ENCODE measurements at places on chromosomes 7 and 10.

GRCh38 chr7:111531993-111532392, 30.3 kb downstream of the IMMP2L start:
- no peak for DNase-seq

- DNase-seq: no peak
These were observed 114.6 kb upstream of the MEOX2 start for GRCh38 chr7:15801041-15801440.

GRCh38 chr7:46630031-46630430, 709.0 kb upstream of the IGFBP3 start:
- no peak for DNase-seq

DNA sequence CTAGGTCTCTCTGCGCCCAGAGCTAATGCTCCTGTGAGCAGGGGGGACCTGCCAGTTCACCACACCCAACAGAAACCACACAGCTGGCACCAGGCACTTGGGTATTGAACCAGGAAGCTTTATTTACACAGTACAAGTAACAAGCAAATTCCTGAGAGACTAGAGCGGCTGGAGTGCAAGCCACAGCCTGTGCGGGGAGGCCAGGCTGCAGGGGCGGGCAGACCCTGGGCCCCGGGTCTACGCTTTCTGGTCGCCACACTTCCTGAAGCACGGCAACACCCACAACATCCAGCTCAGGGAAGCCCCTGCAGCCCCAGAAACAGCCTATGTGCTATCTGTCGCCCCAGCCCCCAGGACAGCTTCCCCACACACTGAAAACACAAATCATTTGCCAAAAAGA, 125.0 kb downstream of the FAM53B start:
- DNase-seq: no peak

- DNase-seq: no peak
These were observed 11.1 kb upstream of the LRRC27 start for GRCh38 chr10:132320654-132321469.

DNA sequence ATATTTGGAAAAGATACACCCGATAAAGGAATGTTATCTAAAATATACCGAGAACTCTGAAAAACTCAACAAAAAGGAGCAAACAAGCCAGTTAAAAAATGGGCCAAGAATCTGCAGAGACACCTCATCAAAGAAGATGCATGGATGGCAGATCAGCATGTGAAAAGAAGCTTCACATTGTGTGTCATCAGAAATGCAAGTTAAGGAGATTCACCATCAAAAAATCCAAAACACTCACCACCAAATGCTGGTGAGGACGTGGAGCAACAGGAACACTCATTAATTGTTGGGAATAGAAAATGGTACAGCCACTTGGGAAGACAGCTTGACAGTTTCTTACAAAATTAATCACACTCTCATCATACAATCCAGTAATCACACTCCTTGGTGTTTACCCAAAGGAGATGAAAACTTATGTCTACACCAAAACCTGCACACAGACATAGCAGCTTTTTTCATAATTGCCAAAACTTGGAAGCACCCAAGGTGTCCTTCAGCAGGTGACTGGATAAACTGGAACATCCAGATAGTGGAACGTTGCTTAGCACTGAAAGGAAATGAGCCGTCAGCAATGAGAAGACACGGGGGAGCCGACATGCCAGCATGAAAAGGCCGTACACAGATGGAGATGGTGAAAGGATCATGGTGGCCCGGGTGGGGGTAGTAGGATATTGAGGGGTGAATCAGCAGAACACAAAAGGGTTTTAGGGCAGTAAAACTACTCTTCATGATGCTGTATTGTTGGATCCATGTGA, 27.9 kb upstream of the PWWP2B start:
- DNase-seq: no peak

- no peak for DNase-seq
These were observed 37.7 kb downstream of the CDK6 start for GRCh38 chr7:92798517-92799249.

GRCh38 chr10:5743736-5744135, 59.1 kb downstream of the TASOR2 start:
- DNase-seq: no peak

DNA sequence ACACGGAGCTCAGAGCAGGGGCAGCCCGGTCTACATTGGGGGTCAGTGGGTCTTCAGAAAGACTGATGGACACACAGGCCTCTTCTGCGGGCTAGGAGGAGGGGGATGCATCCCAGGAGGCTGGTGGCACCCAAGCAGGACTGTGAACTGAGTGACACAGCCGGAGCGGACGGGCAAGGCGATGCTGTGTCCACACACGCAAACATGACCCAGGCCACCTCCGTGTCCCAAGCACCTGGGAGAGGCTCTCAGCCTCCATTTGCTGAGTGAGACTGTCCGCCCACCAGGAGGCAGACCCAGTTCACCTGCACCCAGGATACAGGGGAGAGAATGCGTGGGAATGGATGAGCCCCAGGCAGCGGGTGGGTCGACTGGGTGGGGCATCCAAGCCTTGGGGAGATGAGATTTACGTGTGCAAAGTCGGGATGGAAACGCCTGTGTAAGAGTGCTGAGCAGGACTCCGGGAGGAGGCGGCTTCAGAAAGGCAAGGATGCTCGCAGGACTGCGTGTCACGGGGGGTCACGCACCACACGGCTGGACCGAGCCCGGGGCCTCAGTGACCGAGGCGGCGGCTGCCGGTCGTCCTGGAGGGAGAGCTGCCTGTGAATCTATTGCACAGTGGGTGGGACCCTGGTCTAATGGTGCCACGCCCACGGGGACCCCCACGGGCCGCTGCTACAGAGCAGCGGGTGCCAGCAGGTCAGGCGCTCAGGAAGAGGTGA, 262.8 kb downstream of the ADARB2 start:
- no peak for DNase-seq

DNA sequence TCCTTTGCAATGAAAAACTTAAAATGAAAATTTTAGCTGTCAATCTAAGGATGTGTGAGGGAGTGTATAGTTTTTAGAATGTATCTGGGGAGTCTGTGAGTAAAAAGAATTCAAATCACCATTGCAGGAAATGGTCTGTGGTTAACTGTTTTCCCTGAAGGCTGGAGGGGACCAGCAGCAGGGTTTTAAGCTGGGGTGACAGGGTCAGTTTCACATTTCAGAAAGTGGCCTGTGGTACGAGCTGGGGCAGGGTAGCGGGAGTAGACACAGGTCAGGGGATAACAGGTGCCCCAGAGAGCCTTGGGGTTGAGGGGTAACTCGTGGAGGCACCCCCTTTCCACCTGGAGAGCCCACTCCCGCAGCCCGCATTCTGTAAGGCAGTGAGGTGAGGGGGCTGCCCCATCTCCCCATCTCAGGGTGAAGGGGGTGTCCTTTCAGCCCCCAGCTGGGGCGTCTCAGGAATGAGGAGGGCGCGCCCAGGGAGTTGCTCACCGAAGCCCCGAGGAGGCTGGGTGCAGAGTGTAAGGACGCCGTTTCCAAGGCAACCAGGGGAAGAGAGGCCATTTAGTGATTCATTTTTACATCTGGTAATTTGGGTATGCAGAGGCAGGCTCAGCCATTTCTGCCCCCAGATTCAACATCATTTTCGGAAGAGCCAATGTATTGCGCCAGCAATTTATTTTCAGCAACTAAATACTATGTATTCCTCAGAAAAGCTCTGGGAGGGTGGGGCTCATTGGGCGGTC, 168.9 kb downstream of the SLIT1 start:
- peak; percentile 23 for DNase-seq

DNA sequence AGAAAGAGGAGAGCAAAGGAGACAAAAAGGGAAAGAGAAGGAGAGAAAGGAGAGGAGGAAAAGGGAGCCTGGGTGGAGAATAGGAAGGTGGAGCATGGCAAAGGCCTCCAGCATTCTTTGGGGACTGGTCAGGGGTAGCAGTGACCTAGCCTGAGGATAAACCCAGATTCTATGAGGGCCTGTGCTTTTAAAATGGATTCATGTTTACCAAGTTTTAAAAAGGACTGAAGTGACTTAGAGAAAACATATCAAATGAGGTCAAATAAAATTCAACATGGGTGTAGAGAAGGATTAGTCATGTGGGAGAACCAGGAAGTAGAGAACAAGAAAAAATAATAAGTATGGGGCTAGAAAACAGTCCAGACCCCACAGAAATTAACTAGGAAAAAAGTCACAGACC, 20.7 kb downstream of the CREB3L2 start:
- no peak for DNase-seq

GRCh38 chr7:67716729-67717128, 720.1 kb downstream of the TYW1 start:
- no peak for DNase-seq

DNA sequence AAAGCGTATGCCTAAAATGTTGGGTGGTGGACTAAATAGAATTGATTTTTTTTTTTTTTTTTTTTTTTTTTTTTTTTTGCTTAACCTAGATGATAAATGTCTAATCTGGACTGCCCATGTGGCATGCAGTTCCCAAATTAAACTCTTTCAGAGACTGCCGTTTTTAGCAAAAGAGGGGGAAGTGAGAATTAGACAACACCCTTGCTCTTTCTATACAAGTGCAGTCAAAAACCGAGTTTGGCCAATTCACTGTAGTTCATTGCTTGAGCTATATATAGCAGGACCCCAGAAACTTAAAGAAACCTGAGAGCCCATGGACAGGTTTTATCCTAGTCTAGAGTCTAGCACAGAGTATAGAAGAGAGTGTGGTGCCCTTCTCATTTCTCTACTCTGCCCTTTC, 141.9 kb downstream of the GRM3 start:
- DNase-seq: no peak

DNA sequence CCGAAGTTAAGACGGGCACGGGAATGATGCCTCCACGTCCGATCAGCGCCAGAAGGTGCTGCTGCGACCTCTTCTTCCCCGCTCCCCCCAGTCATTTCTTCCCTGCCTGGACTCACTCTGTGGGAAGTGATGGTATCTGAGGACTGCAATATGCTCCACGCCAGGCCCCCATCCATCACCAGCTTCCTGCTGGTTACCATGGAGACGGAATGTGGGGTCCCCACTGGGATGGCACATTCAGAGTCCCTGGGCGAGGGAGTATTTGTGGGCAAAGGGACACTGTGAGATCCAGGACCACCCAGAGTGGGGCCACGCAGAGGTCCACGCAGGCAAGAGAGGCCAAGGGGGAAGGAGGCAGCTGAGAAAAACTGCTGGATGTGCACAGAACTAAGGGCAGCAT, 39.7 kb downstream of the CARD11 start:
- no peak for DNase-seq

DNA sequence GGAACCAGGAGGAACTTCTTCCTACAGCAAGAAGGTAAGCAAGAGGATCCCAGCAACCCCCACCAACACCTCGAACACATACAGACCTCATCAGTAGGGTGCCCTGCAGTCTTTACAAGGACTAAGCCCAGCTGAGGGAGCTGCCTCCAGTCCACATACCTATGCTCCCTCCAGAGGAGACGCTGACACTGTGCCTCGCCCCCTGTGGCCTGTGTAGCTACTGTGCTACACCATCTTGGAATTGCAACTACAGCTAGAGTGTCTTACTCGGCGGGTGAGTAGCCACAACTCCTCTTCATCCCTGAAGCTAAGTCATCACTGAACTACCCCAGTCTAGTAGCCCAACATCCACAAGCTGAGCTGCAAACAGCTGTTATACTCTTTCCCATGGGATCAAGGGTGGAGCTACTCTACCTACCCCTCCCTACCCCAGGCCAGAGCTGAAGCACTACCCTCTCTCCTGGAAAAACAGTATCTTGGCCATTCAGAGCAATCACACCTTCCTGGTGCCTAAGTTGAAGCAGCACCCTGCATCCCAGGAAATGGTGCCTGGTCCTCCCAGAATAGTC, 42.2 kb upstream of the CAMK2B start:
- DNase-seq: no peak

GRCh38 chr10:104016661-104017060, 49.7 kb downstream of the SLK start:
- DNase-seq: no peak

DNA sequence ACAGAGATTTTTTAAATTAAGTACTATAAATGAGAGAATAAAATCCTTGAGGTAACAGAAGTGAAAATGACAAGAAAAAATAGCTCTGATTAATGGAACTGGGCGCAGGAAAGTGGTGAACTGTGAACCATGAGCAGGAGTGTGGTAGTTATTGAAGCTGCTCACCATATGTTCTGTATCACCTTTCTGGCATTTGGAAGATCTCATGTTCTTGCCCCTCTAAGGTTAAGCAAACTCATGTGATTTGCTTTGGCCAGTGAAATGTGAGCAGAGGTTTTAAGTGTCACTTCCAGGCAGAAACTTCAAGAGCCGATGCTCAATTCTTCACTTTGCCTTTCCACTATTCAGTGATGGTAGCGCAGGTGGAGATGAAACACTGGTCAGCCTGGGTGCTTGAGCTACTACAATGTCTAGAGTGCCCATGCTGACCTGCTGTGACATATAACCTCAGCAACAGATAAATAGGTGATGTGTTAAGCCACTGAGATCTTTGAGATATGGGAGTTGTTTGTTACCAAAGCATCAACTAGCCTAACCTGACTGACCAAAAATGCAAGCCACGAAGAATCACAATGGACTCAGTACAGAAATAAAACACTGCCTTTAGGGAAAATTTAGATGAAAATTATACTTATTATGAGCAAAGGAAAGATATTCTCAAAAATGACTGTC, 18.4 kb downstream of the MTPAP start:
- DNase-seq: no peak

DNA sequence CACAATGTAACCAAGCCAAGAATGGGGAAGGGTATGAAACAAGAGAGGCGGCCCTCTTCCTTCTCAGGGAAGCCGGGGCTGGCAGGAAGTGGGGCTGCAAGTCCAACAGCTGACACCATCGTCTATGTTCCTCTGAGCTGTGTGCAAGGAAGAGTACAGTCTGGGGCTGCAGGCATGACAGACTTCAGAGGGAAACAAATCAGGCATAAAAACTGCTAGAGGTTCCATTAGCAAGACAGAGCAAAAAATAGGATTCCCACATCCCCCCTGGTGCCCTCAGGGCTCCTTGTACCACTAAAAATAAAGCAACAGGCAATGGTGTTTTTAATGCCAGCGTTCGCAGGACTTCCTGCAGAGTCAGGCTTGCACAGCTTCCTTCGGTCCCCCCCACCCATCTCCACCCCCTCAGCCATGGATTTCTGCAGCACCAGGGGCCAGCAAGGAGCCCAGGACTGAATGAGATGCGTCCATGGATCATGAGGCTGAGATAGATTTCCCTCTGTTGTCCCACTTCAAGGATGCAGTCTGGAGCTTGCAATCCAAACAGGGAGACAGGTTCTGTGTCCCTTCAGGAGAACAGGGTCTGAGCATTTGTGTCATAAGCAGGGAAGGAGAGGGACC, 34.6 kb downstream of the KCNMA1 start:
- DNase-seq: no peak

DNA sequence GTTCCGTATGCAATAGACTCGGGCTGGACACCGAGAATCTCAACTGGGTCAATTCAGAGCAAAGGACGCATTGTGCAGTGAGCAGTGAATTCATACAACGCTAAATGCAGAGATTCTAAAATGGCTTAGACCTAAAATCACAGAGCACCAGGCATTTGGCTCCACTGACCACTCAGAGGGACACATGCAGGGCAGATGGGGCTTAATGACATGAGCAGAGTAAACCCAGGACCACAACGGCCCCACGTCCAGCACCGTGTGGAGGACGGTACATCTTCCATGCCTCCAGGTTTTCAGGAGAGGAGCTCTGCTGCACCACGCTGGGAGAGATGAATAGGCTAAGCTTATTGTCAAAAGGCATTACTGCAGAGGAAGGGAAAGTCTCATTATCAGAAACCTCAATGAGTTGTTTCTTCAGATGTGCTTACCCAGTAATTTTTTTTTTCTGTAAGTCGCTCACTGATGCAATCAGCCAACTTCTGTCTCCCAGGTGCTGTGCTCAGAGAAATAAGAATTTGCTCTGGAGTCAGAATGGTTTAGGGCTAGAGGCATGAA, 555.0 kb downstream of the PTPRN2 start:
- DNase-seq: no peak

- DNase-seq: no peak
These were observed 19.4 kb downstream of the ITGB1 start for GRCh38 chr10:32938554-32939061.

GRCh38 chr10:125010362-125010761, 68.4 kb downstream of the ZRANB1 start:
- DNase-seq: no peak

Measured in stimulated activated CD4-positive, alpha-beta T cell treated with anti-CD3 and anti-CD28 coated beads, Interleukin-1b, Interleukin-23, amount 100 ng/mL, for 48 hours (primary cell).